Renal cortical epithelial cell (primary cell): ENCODE measurements at places on chromosomes 7 and 10.

- DNase-seq, result no peak
Measured at GRCh38 chr10:17120694-17121093, 8.9 kb downstream of the CUBN start.

GRCh38 chr7:95758187-95758586, 14.2 kb upstream of the DYNC1I1 start:
- no peak for DNase-seq

- no peak for DNase-seq
Measured at GRCh38 chr10:17865351-17865750, 56.2 kb downstream of the MRC1 start.

- peak; percentile 80 for DNase-seq
Measured at GRCh38 chr7:18667466-18667865, 171.9 kb downstream of the HDAC9 start.

DNA sequence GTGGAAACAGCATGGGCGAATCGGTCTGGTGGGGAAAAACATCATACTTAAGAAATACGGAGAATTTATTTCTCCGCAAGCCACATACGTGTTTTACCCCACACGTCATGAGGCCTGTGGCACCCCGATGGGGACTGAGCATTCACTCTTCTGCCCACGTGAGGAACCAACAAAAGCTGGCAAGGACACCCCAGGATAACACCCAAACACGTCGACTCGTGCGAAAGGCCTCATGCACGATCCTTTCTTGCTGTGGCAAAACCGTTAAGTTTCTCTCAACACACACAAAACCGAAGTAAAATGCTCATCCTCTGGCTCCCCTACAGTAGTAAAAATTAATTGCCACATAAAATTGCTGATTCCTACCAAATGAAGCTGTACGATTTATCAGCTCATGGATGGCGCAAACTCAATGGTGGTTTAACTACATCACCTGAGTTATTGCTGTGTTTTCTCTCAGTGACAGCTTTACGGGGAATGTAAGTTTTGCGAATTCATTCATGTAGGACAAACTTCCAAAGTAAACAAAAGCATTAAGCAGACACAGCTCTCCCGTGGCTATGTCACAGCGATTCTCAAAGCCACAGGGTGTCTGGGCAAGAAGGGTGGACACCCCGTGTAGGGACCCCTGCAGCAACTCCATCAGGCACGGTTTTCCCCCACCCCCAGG, 97.0 kb downstream of the CTBP2 start:
- peak; percentile 41 for DNase-seq

GRCh38 chr7:24778543-24779282, 21.4 kb upstream of the GSDME start:
- no peak for DNase-seq

- no peak for DNase-seq
Measured at GRCh38 chr7:74020390-74020789, 7.6 kb upstream of the ELN start.

- no peak for DNase-seq
Measured at GRCh38 chr7:158255156-158255555, 332.5 kb downstream of the PTPRN2 start.

DNA sequence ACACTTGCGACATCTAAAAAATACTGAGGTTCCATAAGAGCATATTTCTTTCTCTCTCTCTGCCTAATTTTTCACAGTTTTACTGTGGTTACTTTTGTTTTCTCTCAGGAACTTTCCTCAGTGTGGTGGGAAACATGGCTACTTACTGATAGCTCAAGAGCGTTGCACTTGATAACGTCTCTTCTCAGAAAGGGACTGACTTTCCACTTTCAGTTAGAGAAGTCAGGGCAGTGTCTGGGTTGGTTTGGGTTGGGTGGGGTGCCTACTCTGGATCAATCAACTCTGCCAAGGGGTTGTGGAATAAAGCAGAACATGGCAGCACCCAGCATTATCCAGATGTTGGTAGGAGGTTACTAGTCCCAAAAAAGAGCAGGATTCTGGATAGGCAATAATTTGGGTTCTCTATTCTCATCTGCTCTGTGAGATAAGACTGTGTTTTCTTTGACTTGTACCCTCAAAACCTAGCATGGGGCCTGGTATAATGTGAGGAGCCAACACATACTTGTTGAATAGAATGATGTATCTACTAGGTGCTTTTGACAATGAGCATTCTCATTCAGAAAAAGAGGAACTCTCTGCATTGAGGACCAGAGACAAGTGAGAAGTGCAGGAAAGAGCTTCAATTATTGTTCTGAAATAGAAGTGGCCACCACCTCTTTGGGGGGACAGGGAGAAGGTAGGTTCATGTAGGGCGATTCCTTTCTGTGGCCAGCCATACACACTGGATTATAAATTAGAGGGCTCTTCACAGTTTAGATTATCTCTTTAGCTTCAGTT, 315.7 kb downstream of the REEP3 start:
- no peak for DNase-seq

DNA sequence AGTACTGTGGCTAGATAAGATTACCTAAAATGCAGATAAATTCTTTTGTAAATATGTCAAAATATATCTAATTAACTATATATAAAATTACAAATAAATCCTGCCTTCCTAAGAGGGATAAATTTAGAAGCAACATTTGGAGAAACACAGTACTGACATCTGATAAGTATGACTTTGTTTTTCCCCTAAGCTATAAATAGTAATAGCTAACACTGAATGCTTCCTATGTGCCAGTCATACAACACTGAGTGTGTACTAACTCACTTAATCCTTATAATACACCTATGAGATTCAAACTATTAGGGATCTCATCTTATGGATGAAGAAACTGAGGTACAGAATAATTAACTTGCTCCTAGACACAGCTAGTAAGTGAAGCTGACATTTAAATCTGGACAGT, 733.4 kb downstream of the MAGI2 start:
- DNase-seq, result no peak

DNA sequence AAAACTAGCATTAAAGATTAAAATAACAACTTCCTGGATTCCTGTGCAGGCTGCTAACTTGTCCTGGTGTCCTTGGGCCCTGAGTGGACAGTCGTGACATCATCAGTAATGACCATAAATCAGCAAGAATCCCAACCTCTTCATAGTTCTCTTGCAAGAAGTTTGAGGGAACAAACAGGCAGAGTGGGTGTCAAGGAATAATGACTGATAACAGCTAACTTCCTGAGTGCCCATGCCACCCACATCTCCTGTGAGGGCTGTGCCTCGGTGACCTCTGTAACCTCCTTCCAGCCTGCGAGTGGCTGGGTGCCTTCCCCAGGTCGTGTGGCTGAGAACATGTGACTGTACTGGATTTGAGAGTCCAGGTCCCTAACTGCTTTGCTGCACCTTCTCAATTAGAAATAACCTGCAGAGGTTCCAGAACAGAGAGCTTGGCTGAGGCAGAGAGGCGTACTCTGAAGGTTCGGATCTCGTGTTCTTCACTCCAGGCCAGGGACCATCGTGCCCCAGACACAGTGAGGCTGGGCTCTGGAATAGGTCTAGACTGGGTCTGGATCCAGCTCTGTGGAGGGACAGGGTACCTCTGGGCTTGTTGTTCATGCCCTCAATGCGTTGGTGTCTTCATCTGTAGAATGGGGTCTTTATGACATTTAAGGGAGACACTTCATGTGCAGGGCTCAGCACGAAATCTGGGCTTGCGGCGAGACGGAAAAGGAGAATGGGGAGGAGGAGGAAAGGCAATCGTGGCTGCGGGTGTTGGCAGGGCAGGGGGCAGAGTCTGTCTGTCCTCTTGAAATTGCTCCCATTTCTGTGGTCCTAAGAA, 313.1 kb upstream of the ZNF32 start:
- no peak for DNase-seq

DNA sequence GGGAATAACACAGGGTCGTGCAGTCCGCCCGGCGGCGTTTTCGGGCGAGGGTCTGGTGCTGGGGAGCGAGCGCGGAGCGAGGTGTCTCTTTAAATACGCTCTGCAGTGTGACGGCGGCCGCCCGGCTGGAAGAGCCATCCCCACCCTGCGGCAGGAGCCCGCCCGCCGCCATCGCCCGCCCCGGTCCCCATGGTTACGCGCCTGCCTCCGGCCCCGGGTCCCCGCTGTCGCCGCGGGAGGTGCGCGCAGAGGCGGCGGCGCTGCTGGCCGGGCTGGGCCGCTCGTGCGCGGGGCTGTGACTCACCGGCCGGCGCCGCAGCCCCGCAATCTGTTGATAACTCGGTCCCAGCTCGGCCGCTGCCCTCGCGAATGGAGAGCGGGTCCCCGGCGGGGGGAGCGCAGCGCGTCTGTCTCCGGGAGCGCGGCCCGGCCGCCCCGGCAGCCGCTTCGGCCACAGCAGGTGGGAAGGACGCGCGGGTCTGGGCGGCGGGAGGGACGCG, at the start of gene ADGRA1:
TSS of gene ADGRA1 (plus strand) at position 246 of the 500 bp plus-strand sequence. CDS start 986 bp downstream, outside the sequence.
- no peak for DNase-seq

DNA sequence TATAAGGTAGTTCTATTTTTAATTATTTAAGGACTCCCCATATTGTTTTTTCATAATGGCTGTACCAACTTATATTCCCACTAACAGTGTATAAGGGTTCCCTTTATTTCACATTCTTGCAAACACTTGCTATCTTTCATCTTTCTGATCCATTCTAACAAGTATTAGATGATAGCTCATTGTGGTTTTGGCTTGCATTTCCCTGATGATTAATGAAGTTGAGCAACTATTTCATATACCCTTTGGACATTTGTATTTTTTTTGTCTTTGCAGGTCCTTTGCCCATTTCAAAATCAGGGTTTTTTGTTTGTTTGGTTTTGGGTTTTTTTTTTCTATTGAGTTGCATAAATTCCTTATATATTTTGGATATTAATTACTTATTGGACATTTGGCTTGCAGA, 107.2 kb downstream of the EPC1 start:
- DNase-seq, result peak; percentile 48

DNA sequence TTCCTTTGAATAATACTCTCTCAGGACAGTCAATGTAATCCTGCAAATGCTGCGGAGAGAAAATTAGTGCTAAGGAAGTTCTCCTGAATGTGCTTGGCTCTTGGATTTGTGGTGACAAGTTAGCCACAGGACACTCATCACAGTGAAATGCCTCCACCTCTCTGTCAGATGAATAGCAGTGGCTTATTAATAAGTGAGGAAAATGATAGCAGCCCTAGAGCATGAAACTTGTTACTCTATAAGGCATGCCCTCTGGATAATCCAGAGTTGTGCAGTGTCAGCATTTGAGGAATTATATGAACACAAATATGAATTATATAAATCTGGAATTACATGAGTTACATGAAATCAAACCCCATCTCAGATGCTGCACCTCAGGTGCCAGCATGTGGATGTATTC, 23.5 kb upstream of the TBX20 start:
- DNase-seq, result no peak

DNA sequence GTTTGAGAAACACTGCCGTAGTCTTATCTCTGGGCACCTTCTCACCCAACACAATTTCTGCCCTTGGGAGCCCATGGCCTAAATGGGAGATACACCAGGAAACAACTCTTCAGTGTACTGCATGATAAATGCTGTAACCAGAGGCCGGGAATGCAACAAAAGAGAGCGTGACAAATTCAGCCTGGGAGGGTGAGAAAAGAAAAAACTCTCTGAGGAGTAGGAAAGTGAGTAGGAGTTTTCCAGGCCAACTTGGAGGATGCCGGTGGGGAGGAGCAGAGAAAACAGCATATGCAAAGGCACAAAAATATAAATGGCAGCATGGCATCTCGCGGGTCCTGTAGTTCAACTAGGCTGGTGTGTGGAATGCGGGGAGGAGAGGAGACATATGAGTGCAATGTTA, 624.5 kb downstream of the PARD3 start:
- no peak for DNase-seq

DNA sequence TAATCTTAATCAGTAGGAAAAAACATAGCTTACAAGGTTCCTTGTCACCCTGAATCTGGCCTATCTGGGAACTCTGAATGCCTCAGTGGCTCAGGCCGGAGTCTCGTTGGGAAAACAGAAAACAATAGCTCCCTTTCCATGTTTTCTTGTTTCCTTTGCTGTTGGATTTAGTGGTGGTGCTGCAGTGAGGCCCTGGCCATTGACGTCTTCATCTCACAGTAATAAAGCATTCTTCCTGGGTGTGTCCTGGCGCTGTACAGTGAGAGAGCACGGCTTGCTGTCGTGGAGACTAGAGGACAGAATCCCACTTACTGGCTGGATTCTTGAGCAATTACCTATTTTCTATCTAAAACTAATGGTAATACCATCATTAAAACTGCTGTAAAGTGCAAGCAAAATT, 1.3 kb upstream of the SPOCK2 start:
- DNase-seq, result no peak

DNA sequence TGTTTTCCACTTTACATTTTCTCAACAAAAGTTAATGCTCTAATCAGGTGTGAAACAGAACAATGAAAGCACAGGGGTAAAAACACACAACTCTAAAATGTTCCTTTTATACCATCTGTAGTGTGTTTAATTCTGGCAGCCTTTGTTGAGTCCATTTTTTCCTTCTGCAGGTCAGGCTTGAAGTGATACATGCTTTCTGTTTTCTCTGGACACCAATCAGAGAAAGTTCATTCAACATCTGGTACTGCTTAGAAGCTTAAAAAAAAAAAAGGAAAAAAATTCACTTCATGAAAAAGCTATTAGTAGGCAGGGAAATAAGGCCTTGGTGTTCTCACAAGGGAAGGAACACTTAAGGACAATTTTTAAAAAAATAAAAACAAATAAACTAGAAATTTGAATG, 231.3 kb upstream of the RHOBTB1 start:
- no peak for DNase-seq

DNA sequence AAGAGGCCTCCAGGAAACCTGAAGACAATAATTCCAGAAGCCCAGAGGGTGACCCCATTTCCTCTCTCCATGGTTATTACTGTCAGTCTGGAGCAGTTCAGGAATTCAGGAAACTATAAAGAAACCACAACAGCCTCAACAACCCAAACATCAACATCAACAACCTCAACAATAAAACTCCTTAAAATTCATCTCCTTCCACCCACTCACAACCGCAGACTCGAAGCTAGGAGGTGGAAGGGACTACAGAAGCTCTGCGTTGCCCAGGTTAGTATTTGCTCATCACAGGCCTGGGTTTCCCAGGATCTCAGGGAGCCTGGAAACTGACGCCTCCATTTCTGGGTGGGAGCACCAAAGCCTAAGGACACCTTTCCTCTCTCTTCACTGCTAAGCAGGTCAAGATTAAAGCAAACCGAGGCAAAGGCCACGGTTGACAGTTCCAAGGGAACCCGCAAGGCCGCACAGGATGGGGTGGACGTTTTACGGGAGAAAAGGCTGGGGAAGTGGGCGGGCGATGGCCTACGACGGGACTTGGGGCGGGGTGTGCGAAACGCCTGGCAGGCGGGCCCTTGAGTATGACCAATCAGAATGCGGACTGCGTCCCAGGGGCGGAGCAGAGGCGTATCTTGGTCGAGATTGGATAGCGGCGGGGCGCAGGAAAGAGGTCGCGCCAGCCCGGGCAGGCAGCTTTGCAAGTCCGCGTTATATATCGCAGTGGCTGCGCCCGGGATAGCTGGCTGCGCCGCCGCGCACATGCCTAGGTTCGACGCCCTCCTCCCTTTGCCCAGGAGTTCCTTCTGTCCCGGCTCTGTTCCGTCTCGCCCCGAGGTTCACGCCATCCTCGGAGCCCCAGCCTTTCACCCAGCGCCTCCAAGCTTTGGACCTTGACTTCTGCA, at the start of gene ELOVL3:
TSS of gene ELOVL3 (plus strand) at position 654 of the 896 bp plus-strand sequence. CDS start 250 bp downstream, outside the sequence.
- peak; percentile 91 for DNase-seq

- DNase-seq, result peak; percentile 68
Measured at GRCh38 chr10:6786579-6787031, 206.5 kb upstream of the PRKCQ start.
